ENCODE measurements at places on chromosomes 16 and 17.

GRCh38 chr16:13633391-13633861 is 286.5 kb upstream of the ERCC4 start:
- DNase-seq = no peak

- DNase-seq = no peak
Observed at GRCh38 chr17:72927146-72927545, 165.3 kb downstream of the SLC39A11 start.

DNA sequence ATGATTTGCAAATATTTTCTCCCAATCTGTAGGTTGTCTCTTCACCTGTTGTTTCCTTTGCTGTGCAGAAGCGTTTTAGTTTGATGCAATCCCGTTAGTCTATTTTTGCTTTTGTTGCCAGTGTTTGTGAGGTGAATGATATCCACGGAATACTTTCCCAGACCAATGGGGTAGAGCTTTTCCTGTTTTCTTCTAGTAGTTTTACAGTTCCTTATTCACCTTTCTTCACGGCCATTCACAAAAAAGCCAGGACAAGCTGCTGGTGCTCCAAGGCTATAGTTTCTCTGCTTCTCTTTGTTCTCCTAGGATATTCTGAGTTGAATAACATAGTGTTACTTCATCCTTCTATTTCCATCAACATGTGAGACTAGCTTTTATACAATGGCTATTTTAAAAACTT is 98.7 kb downstream of the UTP18 start:
- no peak for DNase-seq

GRCh38 chr16:10390867-10391266 is 5.0 kb downstream of the ATF7IP2 start:
- DNase-seq = no peak

DNA sequence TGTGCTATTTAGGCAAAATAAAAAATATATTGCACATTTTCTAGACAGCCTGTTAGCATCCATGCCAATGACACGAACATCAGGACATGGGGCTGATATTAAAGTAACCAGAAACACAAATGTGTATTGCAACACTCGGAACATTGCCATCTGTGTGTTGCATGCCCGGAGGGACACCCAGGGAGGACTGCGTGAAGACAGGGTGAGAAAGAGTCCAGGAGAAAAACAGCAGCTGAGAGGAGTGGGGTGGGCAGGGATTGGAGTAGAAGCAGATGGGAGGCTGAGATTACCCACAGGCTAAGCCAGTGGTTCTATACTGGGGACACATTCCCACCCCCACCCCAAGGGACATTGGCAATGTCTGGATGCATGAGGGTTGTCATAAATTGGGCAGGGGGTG is 114.8 kb downstream of the GRIN2A start:
- no peak for DNase-seq

- no peak for DNase-seq
Observed at GRCh38 chr17:69734656-69735055, 320.2 kb downstream of the MAP2K6 start.

DNA sequence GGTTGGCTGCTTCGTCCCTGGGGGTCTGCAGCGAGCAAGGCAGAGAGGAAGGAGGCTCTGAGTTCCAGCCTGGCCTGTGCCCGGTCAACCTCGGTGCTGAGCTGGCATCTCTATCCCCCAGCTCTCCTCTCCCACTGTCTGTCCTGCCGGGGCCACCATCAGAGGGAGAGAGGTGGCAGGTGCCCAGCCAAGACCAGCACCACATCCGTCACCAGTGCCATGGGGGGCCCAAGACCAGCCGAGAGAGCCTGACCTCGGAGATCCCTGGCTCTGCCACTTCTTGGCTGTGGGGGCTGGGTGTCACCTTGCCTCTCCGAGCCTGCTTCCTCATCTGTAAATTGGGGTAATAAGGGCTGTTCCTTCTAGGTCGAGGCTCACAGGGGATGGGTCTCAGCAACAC is 560 bp upstream of the P2RX1 start:
- no peak for DNase-seq

GRCh38 chr17:49106321-49107210 is 26.0 kb upstream of the B4GALNT2 start:
- DNase-seq = no peak
